ENCODE measurements at places on chromosomes 1 and 21. TPM values are rescaled to one million over a fixed set of nuclear protein-coding genes. Genes with fewer than 3 reads are reported as not detected.

NPHS2 gene
- not detected for total RNA-seq

DNAJC6 gene
- 7.1 TPM for total RNA-seq

BNIPL gene
- 0.06 TPM for total RNA-seq

ASTN1 gene
- not detected for total RNA-seq

LCE1F gene
- not detected for total RNA-seq

YBX1 gene
- 734 TPM for total RNA-seq

OR2L8 gene
- total RNA-seq: not detected

DNASE2B gene
- not detected for total RNA-seq

SPRR2F gene
- total RNA-seq: not detected

PGLYRP4 gene
- not detected for total RNA-seq

KLF17 gene
- 0.48 TPM for total RNA-seq

COPA gene
- total RNA-seq: 88.1 TPM

MAEL gene
- not detected for total RNA-seq

CELA3B gene
- not detected for total RNA-seq

KCNA3 gene
- total RNA-seq: not detected

CADM3 gene
- 0.09 TPM for total RNA-seq
